Breast epithelium (tissue), 4 donors: ENCODE measurements at places on chromosomes 3 and 15. TPM values are rescaled to one million over a fixed set of nuclear protein-coding genes. Genes with fewer than 3 reads are reported as not detected.

The ZNF662 gene
- total RNA-seq = 17.4 TPM

The GRK7 gene
- 0.33 TPM for total RNA-seq

The WDR53 gene
- 4.9 TPM for total RNA-seq

The CASR gene
- total RNA-seq = not detected

The MESP2 gene
- 2.3 TPM for total RNA-seq

GRCh38 chr3:177149106-177149505, 48.2 kb downstream of the TBL1XR1 start:
- no peaks in the 10 kb centered on the region for H3K36me3 ChIP-seq
- no peak for DNase-seq
- no peaks in the 10 kb centered on the region for H3K27me3 ChIP-seq
- peaks cover 16% of the 10 kb centered on the region for H3K4me1 ChIP-seq
- no peak overlapping the region for H3K4me3 ChIP-seq

DNA sequence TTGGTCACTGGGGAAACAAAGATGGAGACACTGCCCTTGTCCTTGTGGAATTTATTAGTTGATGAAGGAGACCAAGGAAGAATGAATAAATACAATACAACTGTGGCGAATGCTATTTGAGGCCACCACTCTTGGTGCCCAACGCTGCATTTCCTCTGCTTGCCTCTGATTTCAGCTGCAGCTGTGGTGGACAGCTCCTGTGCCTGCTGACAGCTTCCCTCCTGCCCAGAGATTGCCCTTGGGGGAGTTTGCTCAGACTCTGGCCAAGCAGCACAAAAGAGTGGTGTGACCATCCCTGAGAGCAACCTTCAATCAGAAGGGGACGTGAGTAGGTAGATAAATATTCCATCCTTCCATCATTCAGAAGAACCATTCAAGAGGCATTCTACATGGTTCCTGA, 64.6 kb upstream of the FHIT start:
- H3K4me1 ChIP-seq = no peaks in the 10 kb centered on the region
- no peaks in the 10 kb centered on the region for H3K36me3 ChIP-seq
- H3K27me3 ChIP-seq = no peaks in the 10 kb centered on the region
- no peak for DNase-seq
- no peak overlapping the region for H3K27ac ChIP-seq

GRCh38 chr15:100163961-100164360, 177.8 kb downstream of the ADAMTS17 start:
- H3K4me1 ChIP-seq = no peaks in the 10 kb centered on the region
- no peaks in the 10 kb centered on the region for H3K27me3 ChIP-seq
- no peak overlapping the region for H3K27ac ChIP-seq
- no peak for DNase-seq

DNA sequence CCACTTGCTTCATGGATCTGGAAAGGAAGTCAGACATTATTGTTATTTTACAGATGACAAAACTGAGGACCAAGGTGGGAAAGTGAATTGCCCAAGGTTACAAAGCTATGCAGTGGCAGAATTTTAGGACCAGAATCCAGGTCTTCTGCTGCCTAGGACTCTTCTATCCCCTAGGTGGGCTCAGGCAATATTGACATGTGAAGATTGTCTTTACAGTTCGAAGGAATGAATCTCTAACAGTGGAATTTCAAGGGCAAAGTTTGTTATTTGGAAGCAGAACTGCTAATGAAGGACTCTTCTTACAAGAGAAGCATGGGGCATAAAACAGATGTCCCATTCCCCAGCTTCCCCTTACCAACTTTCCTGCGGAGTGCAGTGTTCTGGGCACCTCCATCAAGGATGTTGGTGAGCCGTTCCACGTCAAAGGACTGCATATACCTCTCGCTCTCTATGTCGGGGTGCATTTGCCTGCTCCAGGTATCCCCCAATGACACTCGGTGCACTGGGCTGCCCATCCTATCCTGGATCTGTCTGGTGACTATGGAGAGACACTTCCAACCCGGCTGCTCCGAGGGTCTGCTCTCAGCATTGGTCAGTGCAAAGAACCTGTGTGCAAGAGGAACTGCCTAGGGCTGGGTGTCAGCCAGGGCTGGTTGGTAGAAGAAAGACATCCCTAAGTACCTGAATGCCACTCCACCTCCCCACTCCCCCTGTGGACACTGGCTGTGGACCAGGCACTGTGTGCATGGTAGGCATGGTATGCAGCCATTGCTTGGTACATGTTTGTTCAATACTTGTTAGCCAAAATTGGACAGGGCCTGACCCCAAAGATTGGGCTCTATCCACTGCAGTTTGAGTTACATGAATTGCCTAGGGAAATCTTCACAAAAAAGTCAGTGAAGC, 2.1 kb downstream of the ACOX2 start:
- DNase-seq = no peak
- H3K27me3 ChIP-seq = no peaks in the 10 kb centered on the region
- H3K4me1 ChIP-seq = peaks cover 15% of the 10 kb centered on the region
- H3K27ac ChIP-seq = no peak overlapping the region

GRCh38 chr15:27468151-27468591, 497.2 kb downstream of the GABRG3 start:
- no peak overlapping the region for H3K4me3 ChIP-seq
- H3K36me3 ChIP-seq = no peaks in the 10 kb centered on the region
- H3K27ac ChIP-seq = no peak overlapping the region
- no peak for DNase-seq

DNA sequence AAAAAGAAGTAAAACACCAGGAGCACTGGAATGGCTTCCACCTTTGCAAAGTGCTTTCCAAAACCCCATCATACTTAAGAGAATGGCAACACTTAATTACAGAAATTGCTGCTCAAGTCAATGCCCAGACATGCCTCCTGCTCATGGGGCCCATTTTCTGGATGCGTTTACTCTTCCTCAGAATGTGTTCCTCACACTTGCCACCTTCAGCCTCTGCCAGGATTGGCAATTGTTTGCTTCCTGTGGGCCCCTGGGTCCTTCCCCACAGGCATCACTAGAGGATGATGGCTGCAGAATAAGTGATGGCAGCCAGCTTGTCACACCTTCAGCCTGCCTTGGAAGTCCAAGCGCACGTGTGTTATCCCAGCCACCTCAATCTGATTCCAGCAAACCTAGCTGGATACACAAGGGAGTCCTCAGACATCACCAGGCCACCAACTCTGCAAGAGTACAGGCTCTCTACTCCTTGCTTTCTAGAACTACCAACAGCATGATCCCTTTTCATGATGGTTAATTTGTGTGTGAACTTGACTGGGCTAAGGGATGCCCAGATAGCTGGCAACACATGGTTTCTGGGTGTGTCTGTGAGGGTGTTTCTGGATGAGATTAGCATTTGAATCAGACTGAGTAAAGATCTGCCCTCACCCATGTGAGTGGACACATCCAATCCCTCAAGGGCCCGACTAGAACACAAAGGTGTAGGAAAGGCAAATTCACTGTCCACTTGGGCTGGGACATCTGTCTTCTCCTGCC, 4.9 kb upstream of the NUP210 start:
- H3K4me1 ChIP-seq = no peaks in the 10 kb centered on the region
- no peaks in the 10 kb centered on the region for H3K27me3 ChIP-seq
- no peak overlapping the region for H3K4me3 ChIP-seq
- DNase-seq = no peak
- H3K36me3 ChIP-seq = no peaks in the 10 kb centered on the region

DNA sequence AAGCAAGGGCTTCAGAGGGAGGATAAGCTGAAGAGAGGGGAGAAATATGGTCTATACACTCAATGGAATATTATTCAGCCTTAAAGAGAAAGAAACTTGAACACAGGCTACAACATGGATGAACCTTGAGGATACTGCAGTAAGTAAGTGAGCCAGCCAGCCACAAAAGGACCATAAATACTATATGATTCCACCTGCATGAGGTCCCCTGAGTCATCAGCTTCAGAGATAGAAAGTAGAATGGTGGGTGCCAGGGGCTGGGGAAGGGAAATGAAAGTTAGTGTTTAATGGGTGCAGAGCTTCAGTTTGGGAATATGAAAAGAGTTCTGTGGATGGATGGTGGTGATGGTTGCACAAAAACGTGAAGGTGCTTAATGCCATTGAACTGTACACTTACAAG, 68.4 kb upstream of the SEC13 start:
- H3K27me3 ChIP-seq = no peaks in the 10 kb centered on the region
- no peaks in the 10 kb centered on the region for H3K4me1 ChIP-seq
- no peaks in the 10 kb centered on the region for H3K36me3 ChIP-seq
- no peak for DNase-seq
- H3K4me3 ChIP-seq = no peak overlapping the region

- H3K4me1 ChIP-seq = no peaks in the 10 kb centered on the region
- H3K36me3 ChIP-seq = no peaks in the 10 kb centered on the region
- no peak for DNase-seq
- H3K27me3 ChIP-seq = no peaks in the 10 kb centered on the region
These were observed 61.5 kb downstream of the DPPA2 start for GRCh38 chr3:109254770-109255169.

DNA sequence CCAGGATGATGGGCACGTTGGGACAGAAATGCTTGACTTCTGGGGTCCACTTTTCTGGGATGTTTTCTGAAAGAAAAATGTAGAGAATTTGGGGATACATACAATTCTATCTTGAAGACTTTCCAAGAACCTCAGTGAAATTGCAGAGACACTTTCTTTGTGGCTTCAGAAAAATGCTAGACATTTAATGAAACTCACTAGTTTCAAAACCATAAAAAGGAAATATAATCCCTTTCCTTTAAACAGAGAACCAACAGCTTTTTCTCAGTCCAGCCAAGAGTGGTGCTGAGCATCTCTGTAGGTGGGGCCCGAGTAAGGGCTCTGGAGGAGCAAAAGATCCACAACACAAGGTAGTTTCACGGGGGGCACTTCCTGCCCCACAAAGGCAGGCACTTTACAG, 4.4 kb upstream of the GPX1 start:
- no peaks in the 10 kb centered on the region for H3K4me1 ChIP-seq
- no peak overlapping the region for H3K4me3 ChIP-seq
- no peaks in the 10 kb centered on the region for H3K36me3 ChIP-seq
- DNase-seq = no peak
- peak overlapping the region; percentile 18 for H3K27ac ChIP-seq
